ENCODE measurements at places on chromosomes 13 and 19.
A peak's percentile ranks its signal among the peaks of the same experiment; 100 is the strongest.

- DNase-seq: no peak
Observed at GRCh38 chr19:57961785-57962184, 12.5 kb downstream of the C19orf18 start.

DNA sequence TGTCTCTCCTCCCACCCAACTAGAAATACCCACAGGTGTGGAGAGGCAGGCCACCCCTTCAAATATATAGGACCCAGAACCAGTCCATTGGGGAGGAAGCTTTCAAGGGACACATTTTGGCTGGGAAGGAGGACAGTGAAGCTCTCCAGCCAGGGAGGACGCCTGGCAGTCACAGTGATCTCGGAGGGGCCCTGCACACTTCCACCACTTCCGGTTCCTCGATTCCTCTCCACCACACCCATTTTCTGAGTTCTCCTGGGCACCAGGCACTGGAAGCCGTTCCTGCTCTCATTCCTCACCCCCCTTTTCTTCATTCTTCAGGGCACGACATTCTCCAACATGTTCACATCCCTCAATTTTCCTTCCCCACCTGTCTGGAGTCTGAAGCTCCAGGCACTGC, 30.4 kb upstream of the CEACAM21 start:
- no peak for DNase-seq

DNA sequence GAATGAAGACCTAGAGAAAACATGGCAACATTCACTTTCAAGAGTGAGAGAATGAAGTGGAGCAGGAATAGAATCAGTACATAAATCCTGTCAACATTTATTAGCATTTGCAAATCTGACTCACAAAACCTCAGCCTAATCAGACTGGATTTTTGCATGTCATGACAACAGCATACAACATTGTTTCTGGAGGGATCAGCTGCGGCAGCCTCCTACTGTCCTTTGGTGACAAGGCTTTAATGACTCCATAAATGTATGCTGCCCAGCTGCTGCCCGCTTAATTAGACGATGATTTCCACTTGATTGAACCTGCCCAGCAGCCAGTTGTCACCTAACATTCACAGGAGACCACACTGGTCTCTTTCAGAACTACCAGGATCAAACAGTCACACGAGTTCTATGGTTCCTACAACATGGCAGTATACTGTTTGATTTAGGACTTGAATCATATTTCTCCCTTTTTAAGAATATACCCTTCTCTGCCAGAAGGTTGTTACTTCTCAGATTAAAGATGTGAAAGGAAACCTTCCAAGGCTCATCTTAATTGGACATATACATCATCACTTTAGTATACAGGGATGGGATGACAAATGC, 9.3 kb downstream of the EBPL start:
- peak; percentile 36 for DNase-seq

GRCh38 chr13:33229446-33230177, 55.9 kb downstream of the STARD13 start:
- no peak for DNase-seq

DNA sequence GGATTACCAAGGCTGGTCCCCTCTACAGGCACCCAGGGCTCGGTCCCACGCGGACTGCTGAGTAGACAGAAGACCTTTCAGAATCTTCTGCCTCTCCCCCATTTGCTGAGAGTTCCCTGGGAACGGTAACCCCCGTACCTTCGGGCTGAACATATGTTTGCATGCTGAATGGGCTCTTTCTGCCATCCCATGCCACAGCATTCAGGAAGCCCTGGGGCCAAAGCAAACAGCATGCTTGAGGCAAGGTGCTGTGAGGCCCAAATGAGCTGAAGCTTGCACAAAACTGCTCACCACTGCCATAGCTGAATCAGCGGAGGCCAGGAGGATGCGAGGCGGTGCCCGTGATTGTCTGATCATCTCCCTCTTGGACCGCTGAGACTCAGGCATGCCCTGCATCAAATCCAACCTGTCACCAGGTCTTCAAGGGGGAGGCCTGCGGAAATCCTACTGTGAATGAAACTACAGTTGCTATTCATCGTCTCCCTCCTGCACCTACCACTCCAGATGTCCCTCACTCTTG, 16.3 kb upstream of the C19orf12 start:
- DNase-seq: no peak

DNA sequence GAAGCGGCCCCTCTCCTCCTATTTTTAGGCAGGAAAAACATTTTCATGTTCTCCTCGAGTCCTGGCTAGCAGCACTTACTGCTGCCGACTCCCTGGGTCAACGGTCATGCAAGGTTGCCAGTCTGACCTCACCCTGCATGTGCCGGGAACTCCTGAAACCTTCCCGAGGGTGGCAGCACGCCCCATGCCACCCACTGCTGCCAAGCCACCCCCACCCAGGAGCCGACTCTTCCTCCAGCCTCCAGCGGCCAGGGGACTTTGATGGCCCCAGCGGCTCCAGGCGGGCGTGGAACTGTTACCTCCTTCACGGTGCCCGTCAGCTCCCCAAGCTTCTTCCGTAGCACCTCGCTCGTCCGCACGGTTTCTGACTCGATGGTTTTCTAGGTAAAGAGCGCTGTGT, 8.7 kb downstream of the TIMM44 start:
- no peak for DNase-seq

GRCh38 chr13:31455581-31455980, 255.8 kb downstream of the B3GLCT start:
- DNase-seq: no peak

GRCh38 chr13:107518780-107519179, 696.6 kb downstream of the LIG4 start:
- no peak for DNase-seq

GRCh38 chr13:97360610-97361009, 73.4 kb upstream of the RAP2A start:
- DNase-seq: no peak

DNA sequence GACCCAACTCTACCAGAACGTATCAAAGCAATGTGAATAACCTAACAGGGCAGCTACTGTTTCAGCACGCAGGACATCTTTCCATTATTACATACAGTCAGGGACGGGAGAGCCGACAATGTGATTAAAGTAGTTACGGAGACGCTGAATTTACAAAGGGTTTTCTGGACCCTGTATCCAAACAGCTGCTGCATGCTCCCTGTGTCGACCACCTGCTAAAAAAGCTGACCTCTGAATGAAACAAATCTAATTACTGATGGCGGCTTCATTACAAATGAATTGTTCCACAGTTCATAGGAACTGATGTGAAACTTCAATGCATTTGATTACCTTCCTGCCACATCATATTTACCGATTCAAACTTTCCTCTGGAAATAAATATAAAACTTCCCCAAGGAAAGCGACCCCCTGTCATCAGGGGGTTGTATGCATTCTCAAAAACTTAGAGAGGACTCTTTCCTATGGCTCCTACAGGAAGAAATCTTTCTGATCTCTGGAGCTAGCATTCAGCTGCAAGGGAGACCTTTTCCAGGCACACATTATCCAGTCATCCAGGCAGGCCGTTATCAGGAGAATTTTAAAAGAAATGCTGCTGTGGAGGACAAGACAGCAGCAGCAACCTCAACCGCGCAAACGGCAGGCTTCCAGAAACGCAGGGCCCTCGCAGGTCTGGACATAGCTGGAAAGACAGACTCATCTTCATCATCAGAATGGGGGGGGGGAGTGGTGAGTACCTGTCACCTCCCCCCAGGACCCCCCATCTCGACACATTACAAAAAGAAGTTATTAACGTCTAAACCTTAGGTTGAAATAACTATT, 3.1 kb downstream of the EFNB2 start:
- DNase-seq: no peak

- DNase-seq: no peak
Observed at GRCh38 chr13:29996316-29996715, 145.9 kb upstream of the UBL3 start.

DNA sequence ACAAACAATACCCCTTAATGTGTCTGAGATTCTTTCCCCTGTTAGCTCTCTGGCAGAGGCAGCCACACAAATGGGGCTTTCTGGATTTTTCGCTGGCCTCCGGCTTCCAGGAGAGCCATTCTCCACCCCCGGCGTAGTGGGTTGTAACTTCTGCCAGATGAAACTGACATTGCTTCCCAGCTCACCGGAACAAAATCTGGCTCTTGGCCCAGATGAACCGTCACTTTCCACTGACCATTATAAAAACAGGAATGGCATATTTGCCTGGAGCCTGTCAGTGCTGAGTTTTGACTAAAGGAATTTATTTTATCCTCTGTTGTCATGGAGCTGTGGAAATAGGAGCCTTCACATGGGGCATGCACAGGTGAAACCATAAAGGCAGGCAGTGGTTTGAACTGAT, 120.6 kb upstream of the GPR12 start:
- DNase-seq: no peak

DNA sequence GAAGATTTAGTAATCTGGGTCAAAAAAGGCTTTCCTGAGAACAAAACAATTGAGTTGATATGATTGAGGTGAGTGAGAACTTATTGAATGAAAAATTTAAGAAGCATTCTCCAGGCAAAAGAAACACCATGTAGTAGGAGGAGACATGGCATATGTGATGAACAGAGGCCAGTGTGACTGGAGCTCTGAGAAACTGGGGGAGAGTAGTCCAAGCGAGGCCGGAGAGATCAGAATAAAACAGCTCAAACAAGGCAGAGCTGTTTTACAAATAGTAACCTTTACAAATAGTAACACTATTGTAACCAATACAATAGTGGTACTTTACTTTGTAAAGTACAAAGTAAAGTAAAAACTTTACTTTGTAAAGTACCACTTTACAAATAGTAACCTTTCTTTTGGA, 1159.1 kb downstream of the PCDH9 start:
- no peak for DNase-seq

DNA sequence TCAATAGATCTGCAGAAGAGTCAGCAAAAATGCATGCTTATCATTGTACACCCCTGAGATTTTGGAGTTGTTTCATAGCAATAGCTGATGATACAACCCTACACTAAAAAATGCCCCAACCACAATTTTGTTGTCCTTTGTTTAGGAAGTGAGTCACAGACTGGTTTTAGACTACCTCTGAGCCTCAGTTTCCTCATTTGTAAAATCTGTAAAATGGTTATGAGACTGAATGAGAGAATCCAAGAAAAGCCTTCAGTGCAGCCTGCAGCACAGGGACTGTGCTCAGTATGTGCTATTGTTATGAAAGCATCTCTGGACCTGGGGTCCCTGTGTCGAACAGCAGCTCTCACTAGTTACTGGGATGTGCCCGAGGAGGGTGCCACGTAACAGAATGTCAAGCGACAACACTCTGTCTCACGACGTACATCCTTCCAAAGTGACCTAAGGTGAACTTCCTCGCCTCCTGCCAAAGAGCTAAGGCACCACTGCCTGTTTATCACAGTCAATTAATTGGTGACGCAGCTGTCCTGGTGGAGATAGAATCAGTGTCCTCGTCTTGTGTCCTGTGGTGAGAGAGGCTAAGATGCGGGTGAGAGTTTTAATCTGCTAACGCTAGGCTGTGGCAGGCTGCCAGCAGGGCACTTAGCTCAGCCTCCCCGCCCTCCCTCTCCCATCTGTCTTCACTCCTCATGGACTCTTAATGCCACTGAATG, 18.1 kb downstream of the DHRS12 start:
- peak; percentile 46 for DNase-seq

GRCh38 chr13:113970810-113971470, 2.9 kb downstream of the C13orf46 start:
- DNase-seq: no peak

- DNase-seq: no peak
Observed at GRCh38 chr13:93726173-93726957, 499.8 kb downstream of the GPC6 start.

- DNase-seq: no peak
Observed at GRCh38 chr13:27194209-27194608, 22.6 kb upstream of the USP12 start.

- no peak for DNase-seq
Observed at GRCh38 chr13:74662905-74663304, 528.7 kb upstream of the KLF12 start.

- no peak for DNase-seq
Observed at GRCh38 chr13:45086484-45086883, 33.8 kb upstream of the GTF2F2 start.

DNA sequence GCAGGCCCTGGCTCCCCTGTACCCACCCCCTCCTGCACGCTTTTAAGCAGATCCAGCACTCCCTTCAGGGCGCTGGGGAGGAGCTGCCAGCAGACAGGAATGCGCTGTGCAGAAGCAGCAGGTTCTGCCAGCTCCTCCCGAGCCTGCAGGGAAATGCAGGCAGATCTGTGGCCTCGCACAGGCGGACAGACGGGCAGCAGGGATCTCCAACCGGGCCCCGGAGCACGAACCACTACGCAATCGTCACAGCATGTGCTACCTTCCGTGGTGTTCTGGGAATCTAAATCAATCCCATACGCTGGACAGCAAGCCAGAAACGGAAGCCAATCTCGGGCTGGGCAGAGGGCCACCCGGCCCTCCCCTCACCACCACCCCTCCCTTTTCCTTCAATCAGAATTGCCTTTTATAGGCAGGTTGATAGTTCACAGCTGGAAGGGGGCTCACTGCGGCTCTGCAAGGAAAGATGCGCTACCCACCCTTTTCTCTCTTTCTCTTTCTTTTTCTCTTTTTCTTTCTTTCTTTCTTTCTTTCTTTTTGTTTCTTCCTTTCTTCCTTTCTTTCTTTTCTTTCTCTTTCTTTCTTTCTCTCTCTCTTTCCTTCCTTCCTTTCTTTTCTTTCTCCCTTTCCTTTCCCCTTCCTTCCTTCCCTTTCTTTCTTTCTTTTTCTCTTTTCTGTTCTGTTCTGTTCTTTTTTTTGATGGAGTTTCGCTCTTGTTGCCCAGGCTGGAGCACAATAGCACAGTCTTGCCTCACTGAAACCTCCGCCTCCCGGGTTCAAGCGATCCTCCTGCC, 99.9 kb downstream of the GNG7 start:
- DNase-seq: no peak

GRCh38 chr19:13300421-13301030, 150.3 kb downstream of the IER2 start:
- DNase-seq: no peak

- DNase-seq: no peak
Observed at GRCh38 chr19:7139095-7139494, 69.6 kb downstream of the ZNF557 start.

DNA sequence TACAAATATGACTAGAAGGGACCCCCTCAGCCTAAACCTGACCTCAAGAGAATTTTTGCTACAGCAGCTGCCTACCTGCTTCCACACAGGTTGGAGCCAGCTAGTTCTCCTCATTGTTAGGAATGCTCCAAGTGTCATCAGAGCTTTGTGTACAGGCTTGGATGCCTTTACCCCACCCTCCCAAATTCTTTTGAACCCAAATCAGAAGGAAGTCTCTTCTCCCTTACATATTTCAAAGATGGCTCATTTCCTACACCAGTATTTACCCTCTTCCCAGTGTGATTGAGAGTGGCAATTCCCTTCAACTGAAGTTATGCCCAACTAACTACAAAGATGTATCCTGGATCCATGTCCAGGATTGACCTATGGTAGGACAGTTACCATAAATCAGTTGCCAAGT, 323.2 kb downstream of the OXGR1 start:
- no peak for DNase-seq

- DNase-seq: no peak
Observed at GRCh38 chr13:99332456-99332855, 25.3 kb upstream of the GPR183 start.

Data from SHP77 (cell line).